HCEC 1CT (cell line): ENCODE measurements at places on chromosomes 6 and 20.

GRCh38 chr6:56378966-56379585 lies 131.7 kb upstream of the COL21A1 start:
- DNase-seq = no peak

DNA sequence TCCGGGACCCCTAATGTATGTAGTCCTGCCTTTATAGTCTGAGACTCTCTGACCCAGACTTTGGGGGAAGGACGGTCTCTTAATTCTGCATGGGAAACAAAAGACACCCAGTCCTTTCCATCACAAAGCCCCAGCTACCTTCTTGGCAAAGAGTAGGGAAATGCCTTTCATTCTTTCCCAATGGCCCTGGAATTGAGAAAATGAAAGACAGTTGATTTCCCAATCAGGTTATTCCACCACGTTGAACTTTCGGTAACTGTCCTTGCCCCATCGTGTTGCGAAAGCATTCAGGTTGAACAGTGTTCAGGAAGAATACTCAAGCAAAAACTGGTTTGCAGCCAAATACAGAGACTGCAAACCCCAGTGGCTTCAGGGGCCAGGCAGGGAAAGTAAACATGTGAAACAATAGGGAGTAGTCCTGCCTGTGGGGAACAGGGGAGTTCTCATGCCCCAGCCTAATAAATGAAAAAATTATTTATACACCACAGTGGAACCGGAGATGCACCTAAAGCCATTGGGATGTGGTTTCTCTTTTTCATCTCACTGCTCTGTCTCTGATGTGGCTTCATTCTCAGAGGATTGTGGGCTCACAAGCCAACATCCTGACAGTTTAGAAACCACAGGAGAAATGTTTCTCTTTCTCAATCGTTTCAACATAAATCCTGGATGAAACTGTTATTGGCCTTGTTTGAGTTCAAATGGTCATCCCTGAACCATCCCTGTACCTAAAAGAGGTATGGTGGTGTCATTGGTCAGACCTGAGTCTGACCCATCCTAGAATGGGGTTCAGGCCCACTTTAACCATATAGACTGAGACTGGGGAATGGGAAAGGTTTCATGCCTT lies 44.2 kb upstream of the SLC9A8 start:
- DNase-seq = peak; percentile 79

DNA sequence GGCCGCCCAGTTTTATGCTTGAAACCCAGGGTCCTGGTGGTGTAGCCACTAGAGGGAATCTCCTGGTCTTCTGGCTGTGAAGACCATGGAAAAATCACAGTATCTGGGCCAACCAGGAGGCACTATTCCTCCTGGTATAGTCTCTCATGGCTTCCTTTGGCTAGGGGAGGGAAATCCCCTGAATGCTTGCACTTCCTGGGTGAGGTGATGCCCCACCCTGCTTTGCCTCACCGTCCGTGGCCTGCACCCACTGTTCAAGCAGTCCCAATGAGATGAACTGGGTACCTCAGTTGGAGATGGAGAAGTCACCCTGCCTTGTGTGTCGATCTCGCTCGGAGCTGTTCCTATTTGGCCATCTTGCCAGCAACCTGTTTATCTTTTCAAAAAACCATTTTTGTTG lies 10.1 kb upstream of the ZNF337 start:
- no peak for DNase-seq

DNA sequence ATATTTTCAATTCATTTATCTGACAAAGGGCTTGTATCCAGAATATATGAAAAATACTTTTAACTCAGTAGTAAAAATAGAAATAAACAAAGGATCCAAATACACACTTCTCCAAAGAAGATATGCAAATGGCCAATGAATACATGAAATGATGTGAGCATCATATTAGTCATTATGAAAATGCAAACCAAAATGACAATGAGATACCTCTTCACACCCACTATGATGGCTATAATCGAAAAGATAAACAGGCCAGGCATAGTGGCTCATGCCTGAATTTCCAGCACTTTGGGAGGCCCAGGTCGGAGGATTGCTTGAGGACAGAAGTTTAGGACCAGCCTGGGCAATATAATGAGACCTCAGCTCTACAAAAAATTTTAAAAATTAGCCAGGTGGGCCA lies 33.8 kb upstream of the SMAP1 start:
- no peak for DNase-seq

DNA sequence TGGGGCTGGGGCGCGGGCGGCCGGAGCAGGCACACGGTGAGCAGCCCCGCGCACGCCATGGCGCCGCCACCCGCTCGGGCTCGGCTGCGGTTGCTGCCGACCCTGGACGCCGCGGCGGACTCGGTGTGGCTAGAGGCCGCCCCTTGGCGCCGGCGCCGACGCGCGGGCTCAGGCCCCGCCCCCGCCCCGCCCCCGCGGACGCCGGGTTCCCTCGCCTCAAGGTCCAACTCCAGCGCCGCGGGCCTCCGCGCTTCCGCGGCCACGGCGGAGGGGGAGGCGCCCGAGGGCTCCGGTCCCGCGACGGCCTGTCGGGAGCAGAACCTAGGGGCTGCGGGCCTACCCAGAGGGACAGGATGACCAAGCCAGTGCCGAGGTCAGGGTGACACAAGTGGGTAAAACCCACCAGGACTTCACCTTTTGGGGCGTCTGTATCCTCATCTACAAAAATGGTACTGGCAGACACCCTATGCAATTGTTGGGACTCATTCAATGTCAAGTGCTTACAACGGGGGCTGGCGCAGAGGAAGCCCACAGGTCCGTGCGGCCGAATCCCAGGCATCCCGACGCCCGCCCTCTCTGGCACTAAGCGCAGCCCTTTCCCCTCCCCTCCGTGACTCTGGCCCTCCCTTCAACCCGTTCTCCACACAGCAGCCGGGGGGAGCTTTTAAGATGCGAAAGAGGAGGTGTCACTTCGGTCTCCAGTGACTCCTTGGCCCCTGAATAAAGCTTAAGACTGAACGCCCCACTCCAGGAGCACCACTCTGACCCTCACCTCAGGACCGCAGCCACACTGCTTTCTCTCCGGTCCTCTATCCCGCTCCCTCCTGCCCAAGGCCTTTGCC lies at the start of gene NECAB3:
Gene NECAB3 (minus strand): TSS at position 135 of the 842 bp plus-strand sequence. CDS start 76 bp downstream, at position 59.
- DNase-seq = peak; percentile 73

DNA sequence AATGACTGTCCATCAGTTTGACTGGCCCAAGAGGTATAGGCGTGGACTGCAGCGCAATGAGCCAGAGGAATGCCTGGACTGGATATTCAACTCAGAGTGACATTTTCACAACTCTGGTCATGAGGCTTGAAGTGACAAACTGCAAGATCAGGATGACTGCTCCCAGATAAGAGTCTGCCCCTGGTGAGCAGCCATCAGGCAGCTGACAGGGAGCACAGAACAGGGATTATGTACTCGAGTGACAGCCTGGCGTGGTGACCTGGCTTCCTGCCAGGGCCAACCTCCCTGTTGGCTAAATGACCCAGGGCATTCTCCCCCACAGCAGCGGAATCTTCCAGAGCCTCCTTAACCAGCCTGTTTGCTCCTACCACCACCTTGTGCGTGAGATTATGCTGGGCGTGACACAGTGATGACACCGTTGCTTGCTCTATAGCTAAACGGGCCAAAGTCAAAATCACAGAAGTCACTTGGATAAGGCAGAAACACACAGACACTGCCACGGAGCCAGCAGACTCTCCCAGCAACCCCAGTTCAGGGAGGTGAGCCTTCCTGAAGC lies 209.1 kb upstream of the JARID2 start:
- DNase-seq = no peak

DNA sequence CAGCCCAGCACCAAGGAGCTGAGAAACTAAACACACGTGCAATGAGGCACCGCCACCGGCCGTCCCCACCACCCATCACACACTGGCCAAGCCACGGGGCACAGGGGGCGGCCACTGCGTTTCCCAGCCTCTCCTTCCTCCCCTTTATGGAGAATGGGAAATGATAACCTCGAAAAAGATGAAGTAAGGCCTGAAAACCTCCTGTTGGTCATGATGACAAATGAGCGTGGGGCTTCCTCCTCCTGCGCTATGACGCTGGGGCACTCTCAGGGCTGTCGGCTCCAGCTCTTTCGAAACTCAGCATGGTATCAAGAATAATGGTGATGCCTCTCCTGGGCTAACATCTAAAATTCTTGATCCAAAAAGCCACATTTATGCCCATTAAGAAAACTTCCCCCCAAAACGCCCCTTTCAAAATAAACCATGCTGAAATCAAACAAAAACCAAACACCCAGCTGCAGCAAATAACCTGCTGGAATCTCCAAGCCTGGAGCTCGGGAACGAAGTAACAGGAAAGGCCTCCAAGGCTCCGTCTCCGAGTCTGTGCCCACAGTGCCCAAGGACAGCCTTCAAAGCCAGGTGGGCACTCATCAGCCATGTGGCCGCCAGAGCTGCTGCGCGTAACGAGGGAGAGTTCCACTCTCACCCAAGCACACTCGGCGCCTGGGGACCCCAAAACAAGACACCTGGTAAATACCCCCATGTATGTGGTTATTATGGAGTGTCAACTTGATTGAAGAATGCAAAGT lies 50.0 kb downstream of the TAF4 start:
- DNase-seq = no peak

DNA sequence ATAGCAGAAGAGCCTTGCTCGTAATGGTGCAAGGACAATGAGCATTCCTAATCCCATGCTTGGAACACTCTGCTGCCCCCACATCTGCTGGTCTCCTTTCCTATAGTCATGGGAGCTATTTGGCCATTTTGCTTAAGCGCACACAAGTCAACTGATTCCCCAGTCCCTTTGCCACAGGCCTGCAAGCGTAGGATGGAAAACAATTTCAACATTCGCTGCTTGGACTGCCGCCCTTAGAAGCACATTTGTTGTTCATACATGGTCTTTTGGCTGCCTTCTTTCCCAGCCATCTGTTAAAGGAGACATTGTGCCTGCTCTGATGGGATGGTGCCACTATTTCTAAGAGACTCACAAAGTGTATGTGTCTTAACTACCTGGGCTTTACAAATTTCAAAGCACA lies 96.9 kb downstream of the RFX6 start:
- DNase-seq = no peak

DNA sequence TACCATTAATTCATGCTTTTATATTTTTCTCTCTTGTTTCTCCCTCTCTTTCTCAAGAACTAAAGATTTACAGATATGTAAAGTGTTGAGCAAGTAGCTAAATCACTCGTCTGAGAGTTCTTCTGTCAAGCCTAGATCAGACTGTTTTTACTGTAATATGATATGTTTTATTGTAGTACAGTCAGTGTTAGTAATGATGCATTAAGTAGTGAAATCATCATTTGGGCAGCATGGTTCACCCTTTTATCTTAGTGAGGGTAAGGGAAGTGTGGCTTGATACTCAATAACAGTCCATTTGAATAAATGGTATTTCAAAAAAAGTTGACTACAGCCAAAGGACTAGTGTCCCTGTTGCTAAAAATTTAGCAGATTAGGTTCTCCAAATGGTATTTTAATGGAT lies 9.2 kb downstream of the CYB5R4 start:
- peak; percentile 92 for DNase-seq

GRCh38 chr6:3039384-3039783 lies 28.9 kb upstream of the RIPK1 start:
- DNase-seq = no peak

DNA sequence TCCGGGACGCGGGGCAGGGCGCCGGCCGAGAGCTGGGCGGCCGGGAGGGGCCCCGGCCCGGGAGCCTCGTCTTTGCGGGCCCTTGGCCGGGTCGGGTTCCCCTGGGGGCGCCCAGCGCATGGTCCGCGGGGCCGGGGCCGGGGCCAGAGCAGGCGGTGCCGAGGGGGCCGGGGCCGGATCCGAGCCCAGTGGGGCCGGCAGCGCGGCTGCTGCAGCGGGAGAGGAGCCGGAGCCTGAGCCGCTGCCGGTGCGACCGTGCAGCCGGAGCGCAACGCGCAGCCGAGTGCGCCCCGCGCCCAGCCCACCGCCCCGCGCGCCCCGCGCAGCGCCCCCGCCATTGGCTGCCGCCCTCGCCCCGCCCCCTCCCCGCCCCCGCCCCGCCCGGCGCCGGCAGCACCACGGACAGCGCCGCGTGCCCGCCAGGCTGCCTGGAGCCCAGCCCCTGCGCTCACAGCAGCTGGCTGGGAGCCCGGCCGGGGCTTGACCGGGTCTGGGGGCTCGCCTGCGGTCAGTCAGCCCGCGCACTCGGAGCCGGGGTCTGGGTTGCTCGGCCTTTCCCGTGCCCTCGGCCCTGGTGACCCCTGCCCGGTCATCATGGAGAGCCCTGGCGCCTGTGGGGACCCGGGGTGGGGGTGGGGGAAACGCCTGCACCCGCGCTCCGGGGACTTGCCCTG lies at the start of gene HRH3:
Gene HRH3 (minus strand): TSS at position 287 of the 674 bp plus-strand sequence. CDS start 308 bp downstream, outside the sequence.
- no peak for DNase-seq

DNA sequence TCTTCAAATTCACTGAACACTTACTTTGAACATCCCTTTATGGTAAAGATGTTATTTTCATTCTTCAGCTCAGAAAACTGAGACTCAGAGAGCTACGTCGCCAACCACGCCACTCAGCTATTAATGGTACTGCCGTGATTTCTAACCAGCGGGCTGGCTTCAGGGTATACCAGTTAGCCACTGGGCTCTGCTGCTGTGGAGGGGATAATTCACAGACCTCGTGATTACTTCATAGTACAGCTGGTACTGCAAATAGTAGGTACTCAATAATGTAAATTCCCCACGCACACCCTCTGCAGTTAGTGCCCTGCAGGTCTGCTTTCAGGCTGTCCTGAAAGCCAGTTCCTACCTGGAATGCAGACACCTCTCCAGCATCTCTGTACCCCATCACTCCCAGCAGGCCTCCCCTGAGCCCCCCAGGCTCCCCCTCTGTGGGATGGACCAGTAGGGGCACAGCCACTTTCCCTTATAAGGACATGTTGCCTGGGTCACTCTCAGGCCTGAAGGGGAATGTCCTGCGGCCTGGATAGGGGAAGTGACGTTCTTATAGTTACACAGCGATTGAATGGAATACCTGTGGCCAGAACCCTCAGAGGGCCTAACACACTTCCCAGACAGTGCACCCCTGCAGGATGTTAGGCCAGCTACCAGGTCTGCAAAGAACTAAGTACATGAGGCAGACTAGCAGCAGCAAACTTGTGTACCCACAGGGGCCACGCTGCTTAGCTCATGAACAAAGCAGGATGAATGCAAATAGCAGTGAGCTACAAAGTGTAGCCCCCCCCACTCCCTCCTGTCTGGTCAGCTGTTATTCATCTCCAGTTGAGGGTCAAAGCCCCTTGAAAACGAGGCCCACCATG lies 1.3 kb upstream of the OCSTAMP start:
- no peak for DNase-seq

DNA sequence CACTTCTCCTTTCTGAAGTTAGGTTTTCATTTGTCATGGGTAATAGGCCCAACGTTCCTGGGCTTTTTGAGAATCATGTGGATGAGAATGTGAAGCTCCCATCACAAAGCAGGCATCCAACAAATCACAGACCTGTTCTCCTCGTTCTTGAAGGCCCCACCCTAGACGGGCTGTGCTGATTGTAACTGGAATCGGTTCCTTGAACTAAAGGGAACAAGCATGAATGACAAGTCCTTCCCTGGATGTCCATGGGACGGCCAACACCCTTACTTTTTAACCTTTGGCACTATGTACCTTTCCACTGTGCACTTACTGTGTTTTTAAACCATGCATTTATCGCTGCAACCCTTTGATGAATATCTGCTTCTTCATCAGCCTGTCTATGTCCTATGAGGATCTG lies 438.2 kb downstream of the CD83 start:
- no peak for DNase-seq

DNA sequence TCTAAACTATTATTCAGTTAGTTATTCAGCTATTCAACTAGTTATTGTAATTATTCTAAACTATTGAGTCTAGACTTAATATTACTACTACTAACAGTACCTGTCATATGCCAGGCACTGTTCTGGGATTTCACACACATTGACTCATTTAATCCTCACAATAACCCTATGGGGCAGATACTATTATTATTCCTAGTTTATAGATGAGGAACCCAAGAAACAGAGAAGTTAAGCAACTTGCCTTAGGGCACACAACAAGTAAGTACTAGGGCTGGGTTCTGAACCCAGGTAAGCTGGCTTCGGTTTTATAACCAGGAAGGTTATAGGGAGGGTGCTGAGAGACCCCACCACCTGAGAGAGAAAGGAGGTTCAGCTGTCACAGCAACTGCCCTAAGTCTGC lies 7.8 kb downstream of the TEAD3 start:
- no peak for DNase-seq
